RKO (cell line): ENCODE measurements at places on chromosomes 2 and 18.
A peak's percentile ranks its signal among the peaks of the same experiment; 100 is the strongest.

GRCh38 chr2:12300019-12300602, 416.6 kb upstream of the TRIB2 start:
- DNase-seq = no peak

GRCh38 chr2:158378926-158379325, 77.6 kb downstream of the CCDC148 start:
- DNase-seq = no peak

DNA sequence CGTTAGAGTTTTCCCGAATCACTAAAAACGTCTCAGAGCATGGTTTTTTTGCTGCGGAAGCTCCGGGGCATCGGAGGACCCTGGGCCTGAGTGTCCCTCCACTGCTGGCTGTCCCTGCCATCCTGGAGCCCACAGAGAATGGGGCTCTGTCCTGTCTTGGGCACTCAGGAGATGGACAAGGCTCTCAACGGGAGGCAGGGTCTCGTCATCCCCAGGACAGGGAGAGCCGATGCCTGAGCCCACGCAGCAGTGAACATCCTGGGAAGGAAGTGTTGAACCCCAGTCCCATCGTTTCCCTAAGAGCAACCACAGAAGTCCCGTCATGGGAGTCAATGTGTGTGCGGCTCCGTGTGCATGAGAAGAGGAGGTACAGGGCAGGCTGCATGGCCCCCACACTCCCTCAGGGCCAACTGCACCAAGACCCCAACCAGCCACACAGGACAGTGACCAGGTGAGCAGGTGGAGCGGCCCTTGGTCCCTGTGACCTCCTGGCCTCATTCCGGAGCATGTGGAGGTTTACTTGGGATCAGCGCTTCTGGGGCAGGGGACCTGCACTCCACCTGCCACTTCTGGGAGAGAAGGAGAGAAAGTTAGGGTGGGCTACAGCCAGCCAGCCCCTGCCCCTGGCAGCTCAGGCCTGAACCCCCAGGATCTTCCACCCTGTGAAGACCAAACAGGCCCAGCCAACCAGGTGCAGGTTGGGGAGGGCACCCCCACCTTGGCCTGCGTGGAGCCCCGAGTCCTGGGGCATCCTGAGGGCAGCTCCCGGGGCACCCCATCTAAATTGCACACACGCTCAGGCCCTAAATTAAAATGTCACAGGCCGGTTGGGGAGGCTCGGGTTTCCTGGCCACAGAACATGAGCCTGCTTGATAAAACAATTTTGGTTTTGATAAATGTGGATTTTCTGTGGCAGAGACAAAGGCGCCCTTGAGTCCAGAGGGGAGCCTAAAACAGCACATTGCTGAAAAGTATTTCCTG, 3.1 kb upstream of the SNED1 start:
- DNase-seq = no peak

GRCh38 chr18:49376046-49376445, 84.4 kb downstream of the DYM start:
- no peak for DNase-seq

- DNase-seq = no peak
Observed at GRCh38 chr2:6159606-6160005, 467.4 kb downstream of the SOX11 start.

- peak; percentile 59 for DNase-seq
Observed at GRCh38 chr2:73931531-73932500, 5.1 kb downstream of the DGUOK start.

DNA sequence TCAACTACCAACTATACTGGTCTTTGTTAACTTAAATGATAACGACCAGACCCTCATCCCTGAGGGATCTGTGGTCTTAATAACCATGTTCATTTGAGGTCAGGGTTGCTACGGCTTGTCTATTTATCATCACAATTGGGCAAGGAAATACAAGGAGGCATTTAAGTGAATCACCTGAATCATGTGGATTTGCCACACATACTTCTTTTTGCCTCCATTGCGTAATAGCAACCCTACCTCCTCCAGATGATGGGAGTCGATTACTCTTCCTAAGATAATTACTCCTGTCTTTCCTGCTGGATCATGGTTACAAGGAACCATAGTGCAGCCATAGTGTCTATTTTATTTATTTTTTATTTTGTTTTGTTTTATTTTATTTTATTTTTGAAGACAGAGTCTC, 42.2 kb downstream of the TAF4B start:
- DNase-seq = no peak

DNA sequence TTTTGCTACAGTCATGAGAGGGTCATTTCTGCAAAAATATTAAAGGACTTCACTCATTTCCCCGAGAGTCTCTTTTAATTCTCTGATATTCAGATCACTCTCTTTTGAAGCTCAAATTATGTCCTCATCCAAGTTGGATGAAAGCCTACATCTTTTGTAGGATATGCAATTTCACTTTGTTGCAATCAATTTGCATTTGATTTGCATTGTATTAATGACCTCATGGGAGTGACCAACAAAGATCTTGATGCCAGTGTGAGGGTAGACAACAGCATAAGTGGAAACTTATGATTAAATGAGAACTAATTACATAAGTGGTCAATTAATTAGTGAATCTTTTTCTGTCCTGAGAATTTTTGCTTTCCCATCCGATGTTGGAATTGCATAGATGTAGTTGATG, 60.3 kb upstream of the UPP2 start:
- no peak for DNase-seq

GRCh38 chr2:29314816-29315571, 199.8 kb downstream of the CLIP4 start:
- no peak for DNase-seq

DNA sequence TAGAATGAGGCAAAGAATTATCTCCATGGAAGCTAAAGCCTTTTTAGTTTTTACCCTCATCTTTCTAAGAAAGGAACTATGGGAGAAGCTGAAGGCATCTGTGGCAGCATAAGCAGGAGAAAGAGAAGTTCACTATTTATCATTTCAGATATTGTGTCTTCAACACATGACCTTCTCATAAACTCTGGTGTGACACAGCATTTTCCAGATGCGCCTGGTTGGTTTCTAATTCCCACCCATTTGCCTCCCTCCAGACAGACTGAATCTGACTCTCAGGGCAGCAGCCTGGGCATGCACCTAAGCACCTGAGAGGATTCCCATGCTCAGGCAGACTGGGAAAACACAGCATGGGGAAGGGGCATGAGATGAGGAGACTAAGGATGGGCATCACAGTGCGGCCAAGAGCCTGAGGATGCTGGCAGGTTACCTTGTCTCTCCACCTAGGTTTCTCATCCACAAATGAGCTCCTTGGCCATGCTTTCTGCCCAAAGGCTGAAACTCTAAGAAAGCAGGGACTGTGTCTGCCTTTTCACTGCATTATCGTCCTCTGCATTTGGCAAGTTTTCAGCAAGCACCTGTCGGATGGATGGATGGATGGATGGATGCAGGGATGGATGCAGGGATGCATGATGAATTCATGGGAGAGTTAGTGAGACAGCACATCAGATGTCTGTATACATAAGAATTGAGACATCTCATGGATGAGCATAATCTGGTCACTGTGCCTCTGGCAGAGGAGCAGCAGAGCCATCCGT, 28.8 kb upstream of the SULT1C4 start:
- no peak for DNase-seq

- DNase-seq = no peak
Observed at GRCh38 chr2:175135862-175136261, 32.1 kb downstream of the ATF2 start.

DNA sequence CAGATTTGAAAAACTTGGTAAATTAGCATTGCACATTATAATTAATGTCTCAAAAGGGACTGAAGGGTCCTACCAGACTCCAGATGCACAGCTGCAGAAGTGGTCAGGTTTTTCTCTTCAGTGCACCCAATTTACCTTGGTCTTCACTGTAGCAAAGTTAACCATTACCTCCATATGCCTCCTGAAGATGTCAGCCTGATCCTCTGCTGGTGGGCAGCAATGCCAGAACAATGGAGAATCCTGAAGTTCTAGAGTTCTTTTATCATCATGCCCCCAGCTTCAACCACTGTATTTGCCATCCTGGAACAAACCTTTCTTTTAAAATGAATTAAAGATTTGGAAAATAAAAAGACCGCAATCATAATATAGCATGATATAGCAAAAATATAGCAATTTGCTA, 1774.8 kb upstream of the CELF4 start:
- no peak for DNase-seq

DNA sequence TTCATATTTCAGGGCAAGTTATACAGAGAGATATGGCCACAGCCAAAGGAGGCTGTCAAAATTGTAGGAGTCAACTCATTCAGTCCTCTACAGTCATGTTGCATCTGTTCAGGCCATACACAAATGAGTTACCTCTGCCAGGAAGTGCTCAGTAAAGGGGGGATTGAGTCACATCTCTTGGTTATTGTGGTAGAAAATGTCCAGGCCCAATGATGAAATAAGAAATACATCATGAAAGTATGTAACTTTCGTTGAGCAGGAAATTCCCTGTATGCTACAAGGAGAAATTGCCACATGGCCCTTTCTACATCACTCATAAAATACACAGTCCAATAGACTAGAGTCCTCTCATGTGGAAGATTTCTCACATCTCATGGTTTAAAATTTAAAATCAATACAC, 103.9 kb upstream of the COL3A1 start:
- peak; percentile 17 for DNase-seq
